ENCODE measurements at places on chromosomes 11 and 22.

DNA sequence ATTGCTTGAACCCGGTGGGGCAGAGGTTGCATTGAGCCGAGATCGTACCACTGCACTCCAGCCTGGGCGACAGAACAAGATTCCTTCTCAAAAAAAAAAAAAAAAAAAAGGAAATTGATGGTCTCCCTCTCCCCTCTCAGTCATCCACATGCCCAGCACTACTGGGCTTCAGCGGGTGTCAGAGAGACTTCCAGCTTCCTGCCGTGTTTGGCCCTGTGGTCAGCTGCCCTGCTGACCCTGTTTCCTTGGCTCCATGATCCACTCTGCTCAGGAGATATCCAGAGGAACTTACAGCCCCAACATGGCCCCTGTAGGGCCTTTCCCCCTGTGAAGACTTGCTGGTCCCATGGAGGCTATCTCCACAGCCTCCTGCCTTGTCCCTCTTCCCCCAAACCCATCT lies 6.1 kb upstream of the PNPLA3 start:
- DNase-seq = no peak

DNA sequence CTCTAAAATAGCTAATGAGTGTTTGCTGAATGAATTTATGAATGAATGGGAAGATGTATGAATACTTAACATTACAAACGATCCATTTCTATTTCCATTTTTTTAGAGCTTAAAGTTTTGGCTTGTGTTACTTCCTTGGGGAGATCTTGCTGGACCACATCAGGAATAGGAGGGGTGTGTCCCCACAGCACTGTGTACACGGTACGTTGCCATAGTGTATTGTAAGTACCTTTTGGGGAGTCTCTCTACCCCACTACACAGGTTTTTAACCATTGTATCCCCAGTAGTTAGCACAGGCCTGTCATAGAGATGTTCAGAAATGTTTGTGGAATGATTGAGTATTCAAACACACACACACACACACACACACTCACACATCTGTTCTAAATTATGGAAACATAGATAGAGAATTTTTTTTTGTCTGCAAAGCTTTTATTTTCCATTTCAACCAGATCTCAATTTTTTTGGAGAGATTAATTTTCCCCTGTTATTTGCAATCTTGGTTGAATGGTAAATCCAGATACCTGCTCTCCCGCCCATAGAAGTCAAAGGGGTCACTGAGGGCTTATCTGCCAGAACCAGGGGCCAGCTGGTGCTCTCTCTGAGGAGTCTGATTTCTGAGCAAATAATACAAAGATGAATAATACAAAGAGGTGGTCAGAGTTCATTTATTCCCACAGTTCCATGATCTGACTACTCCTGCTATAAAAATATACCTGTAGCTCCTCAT lies 471.0 kb downstream of the INSC start:
- DNase-seq = no peak

GRCh38 chr22:30270832-30271231 lies 4.2 kb upstream of the OSM start:
- DNase-seq = peak; percentile 12

- DNase-seq = no peak
Observed at GRCh38 chr11:37449146-37449545, 851.1 kb upstream of the RAG2 start.

GRCh38 chr11:86574493-86575207 lies 97.8 kb downstream of the ME3 start:
- no peak for DNase-seq

GRCh38 chr11:74615311-74615710 lies 22.9 kb downstream of the POLD3 start:
- DNase-seq = no peak

Measured in CD4-positive, alpha-beta T cell treated with Interleukin-2 at 100 ng/mL for 4 hours (primary cell).